ENCODE measurements at places on chromosomes 16 and 17. TPM values are rescaled to one million over a fixed set of nuclear protein-coding genes. Genes with fewer than 3 reads are reported as not detected.

KRTAP2-3 gene
- not detected for total RNA-seq

MPP3 gene
- total RNA-seq: 30.2 TPM

GDPD1 gene
- 2.2 TPM for total RNA-seq

DECR2 gene
- 17.9 TPM for total RNA-seq

CCL4 gene
- 15.0 TPM for total RNA-seq

SLC22A31 gene
- not detected for total RNA-seq
